ENCODE measurements at places on chromosomes 6 and 20.

GRCh38 chr6:138999949-139000725 is 12.1 kb upstream of the REPS1 start:
- DNase-seq = no peak

DNA sequence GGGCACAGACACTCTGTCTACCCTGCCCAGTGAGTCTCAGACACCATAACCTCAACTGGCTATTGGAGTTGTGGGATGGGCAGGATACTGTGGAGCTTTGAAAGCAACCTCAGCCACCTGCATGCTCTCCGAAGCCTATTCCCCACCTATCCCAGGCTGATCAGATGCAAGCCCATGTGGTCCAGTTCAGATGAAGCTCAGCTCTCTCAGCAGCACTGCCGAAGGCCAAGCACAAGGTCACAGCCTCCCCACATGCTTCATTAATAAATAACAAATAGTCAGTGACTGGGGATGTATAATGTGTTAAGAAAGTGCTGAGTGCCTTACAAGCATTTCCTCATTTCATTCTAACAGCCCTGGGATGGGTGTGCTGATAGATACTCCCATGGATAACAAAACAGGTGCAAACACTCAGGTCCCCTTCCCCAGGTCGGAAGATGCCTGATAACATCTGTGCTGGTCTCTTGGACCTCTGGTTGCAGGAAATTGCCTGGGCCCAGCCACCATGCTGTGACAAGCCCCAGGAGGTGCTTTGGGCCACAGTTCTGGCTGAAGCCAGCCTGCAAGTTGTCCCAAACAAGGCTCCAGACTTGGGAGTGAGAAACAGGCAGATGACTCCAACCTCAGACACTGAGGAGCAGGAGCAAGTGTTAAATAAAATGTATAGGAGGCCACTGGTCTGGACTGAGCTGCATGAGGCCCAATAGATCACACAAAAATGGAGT is 3.7 kb downstream of the ACSS1 start:
- DNase-seq = no peak

- DNase-seq = no peak
Observed at GRCh38 chr6:44441091-44441855, 53.8 kb downstream of the CDC5L start.

DNA sequence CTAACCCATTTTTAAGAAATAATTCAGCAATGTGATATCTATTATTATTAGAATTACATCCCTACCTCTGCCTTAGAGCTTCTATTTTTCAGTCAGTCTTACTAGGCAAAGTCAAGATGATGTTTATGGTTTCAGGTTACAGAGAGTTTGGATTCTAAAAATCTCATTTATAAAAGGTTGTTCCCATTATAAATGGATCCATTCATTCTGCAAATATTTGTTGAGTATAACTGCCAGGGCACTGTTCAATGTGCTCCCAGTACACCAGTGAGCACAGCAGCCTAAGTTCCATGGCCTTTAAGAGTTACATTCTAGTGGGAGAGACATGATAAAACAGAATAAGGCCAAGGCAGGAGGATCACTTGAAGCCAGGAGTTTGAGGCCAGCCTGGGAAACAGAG is 75.9 kb upstream of the EYA4 start:
- no peak for DNase-seq
